ENCODE measurements at places on chromosomes 11 and 22.

- DNase-seq: no peak
Observed at GRCh38 chr11:58641341-58641740, 18.9 kb downstream of the CNTF start.

DNA sequence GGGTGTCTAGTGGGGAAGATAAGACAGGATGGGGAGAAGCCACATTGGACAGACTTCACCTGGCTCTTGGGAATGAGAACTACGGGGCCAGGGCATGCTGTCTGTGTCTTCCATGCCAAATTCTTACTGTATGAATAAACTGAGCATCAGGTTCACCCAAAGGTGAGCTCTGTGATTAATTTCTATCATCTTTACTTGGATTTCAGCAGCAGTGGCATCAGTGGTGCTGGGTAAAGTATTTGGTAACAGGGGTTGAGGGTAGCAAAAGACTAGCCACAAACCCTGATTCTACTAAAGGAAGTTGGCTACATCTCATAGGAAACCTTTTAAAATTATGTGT, 38.8 kb downstream of the IRAG1 start:
- no peak for DNase-seq

DNA sequence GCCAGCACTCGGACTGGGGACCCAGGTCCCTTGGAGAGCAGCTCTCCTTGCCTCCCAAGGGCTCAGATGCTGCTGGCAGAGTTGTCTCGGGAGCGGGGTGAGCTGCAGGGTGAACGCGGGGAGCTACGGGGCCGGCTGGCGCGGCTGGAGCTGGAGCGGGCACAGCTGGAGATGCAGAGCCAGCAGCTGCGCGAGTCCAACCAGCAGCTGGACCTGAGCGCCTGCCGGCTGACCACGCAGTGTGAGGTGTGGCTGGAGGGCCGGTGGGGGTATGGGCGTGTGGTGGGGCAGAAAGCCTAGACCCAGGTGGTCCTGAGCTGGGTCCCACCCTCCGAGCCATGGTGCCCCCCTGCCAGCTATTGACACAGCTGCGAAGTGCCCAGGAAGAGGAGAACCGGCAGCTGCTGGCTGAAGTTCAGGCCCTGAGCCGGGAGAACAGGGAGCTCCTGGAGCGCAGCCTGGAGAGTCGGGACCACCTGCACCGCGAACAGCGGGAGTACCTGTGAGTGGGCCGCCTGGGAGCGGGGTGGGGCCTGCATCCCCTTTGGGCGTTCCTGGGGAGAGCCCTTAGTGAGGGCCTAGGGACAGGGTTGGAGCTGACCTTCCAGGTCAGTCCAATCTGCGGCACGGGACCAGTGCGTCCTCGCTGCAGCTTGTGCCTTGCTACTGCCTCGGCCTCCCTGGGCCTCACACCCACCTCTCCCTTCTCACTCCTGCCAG, 5.8 kb upstream of the RPS6KA4 start:
- DNase-seq: no peak

DNA sequence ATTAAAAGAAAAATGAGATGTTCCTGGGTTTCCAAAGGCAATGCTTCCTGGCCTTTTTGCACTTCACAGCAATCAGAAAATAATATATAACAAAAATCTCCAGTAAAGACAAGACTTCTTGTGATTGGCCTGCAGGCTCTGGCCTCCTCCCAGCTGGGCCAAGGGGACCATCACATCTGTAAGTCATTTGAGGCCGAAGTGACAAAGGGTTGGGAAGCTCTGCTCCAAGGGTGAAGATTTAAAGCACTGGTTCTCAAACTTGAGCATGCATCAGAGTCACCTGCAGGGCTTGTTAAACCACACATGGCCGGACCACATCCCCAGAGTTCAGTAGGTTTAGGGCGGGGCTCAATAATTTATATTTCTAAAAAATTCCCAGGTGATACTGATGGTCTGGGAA, 32.1 kb downstream of the ARFGAP2 start:
- no peak for DNase-seq

GRCh38 chr11:2791139-2791520, 91.3 kb upstream of the KCNQ1OT1 start:
- DNase-seq: no peak

GRCh38 chr22:17705546-17705945, 67.0 kb downstream of the BCL2L13 start:
- no peak for DNase-seq

DNA sequence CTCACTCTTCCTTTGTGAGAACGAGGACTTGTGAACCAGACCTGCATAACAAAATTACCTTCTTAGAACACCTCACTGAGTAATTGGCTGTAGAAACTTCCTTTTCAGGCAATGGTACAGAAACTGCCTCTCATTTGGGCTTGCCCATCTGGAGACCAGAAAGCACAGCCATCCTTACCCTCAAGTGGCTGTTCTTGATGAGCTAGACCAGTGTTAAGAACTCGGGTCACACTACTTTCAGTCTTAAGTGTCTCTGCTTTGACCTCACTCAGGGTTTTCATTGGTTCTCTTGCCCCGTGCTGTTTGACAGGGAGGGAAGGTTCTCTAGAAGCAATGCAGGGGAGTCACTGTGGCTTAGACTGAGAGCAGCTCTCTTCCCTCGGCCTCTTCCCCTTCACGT, 29.3 kb downstream of the NAT10 start:
- DNase-seq: no peak

GRCh38 chr11:92894197-92894596, 75.3 kb upstream of the MTNR1B start:
- no peak for DNase-seq

GRCh38 chr11:19625438-19625837, 87.2 kb upstream of the NAV2 start:
- DNase-seq: no peak

GRCh38 chr11:120657306-120658070, 145.9 kb downstream of the GRIK4 start:
- DNase-seq: no peak

GRCh38 chr11:134999590-134999989, 587.5 kb upstream of the B3GAT1 start:
- DNase-seq: no peak

All from DND-41 (cell line).